Fibroblast of lung (primary cell): ENCODE measurements at places on chromosomes 4 and X.

DNA sequence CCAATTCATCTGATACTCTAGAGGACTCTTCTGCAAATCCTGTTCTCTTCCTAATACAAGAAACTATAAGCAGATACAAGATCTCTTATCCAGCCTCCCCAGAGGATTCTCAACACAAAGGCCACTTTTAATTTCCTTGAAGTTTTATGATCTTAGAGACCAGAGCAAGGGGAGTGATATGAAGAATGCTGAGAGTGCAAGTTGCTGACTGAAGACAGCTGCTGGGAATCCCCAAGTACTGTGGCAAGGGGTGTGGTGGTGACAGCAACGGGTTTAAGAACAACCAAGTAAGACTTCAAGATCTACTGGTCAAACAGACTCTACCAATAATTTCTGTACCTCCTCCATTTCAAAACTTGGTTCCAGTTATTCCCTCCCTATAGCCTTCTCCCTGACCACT, 7.0 kb downstream of the AMMECR1 start:
- no peaks in the 10 kb centered on the region for H3K36me3 ChIP-seq
- peaks cover 2% of the 10 kb centered on the region for H3K4me1 ChIP-seq
- no peak overlapping the region for H3K4me3 ChIP-seq
- no peak overlapping the region for H3K27ac ChIP-seq
- no peak for DNase-seq
- H3K27me3 ChIP-seq, result no peaks in the 10 kb centered on the region

GRCh38 chrX:47586043-47586787, 4.0 kb downstream of the TIMP1 start:
- no peaks in the 10 kb centered on the region for H3K27me3 ChIP-seq
- H3K36me3 ChIP-seq, result peaks cover 3% of the 10 kb centered on the region
- H3K27ac ChIP-seq, result no peak overlapping the region
- H3K4me3 ChIP-seq, result no peak overlapping the region
- H3K4me1 ChIP-seq, result no peaks in the 10 kb centered on the region
- no peak for DNase-seq

DNA sequence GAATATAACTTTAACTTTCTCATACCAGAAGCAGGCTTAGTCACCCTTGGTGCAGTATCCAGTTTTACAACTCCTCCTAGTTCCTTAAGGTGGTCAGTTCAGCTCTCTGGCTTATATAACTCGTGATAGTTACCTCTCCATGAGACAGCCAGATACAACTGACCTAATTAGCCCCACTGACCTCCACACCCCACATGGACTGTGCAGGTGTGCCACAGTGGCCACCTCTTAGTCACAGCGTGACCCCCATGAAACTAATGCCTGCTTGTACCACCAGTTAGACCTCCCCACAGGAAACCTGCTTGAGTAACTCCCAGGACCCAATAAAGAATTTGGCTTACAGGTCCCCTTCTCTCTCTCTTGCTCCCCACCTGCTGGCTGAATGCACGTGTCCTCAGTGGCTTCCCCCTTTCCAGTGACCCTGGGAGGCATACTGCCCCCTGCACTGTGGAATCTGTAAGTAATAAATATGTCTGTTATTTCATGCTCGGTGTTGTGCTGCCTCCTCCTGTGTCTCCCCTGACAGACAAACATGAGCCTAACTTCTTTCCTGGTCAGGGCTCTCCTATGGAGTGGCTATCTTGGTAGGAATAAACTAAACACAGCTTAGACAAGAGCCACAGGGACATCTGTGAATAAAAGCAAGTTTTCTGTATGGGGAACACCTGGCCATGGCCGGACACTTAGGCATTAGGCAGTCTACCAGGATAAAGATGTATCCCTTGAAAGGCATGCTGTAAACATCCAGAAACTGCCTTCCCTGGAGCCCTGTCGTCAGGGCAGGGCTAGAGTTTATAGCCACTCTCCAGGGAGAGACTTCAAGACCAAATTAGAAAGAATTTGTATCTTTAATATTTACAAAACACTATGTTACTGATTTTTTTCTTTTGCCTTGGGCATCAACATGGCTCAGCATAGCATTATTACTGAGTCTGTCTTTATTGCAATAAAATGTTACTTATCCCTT, 209.7 kb upstream of the BOD1L1 start:
- no peak for DNase-seq
- H3K4me1 ChIP-seq, result no peaks in the 10 kb centered on the region
- H3K36me3 ChIP-seq, result no peaks in the 10 kb centered on the region
- no peaks in the 10 kb centered on the region for H3K27me3 ChIP-seq

DNA sequence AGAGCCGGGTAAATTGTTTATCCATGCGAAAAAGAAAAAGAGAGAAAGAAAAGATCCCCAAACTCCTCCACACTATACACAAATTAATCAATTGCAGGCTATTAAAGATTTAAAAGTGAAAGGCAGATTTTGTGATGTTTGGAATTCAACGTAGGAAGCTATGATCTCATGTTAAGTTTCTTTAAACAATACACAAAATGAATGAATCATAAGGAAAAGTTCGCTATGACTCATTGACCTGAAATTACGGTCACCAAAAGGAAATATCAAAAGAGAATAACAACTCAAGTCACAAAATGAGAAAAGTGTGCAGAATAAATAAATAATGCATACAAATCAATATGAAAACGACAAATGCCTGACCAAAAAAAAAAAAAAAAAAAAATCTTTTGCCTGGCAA, 28.6 kb downstream of the CLNK start:
- DNase-seq, result peak; percentile 79
- H3K36me3 ChIP-seq, result no peaks in the 10 kb centered on the region
- H3K27me3 ChIP-seq, result no peaks in the 10 kb centered on the region
- peaks cover 4% of the 10 kb centered on the region for H3K4me1 ChIP-seq
- H3K27ac ChIP-seq, result no peak overlapping the region

- H3K4me3 ChIP-seq, result no peak overlapping the region
- no peaks in the 10 kb centered on the region for H3K4me1 ChIP-seq
- no peaks in the 10 kb centered on the region for H3K27me3 ChIP-seq
- H3K36me3 ChIP-seq, result no peaks in the 10 kb centered on the region
Observed at GRCh38 chr4:139587446-139587845, 31.4 kb upstream of the SETD7 start.

GRCh38 chr4:185470501-185471195, 885 bp downstream of the CCDC110 start:
- H3K4me3 ChIP-seq, result peak overlapping the region; percentile 74
- peaks cover 5% of the 10 kb centered on the region for H3K27me3 ChIP-seq
- peak; percentile 20 for DNase-seq
- no peak overlapping the region for H3K27ac ChIP-seq
- H3K4me1 ChIP-seq, result no peaks in the 10 kb centered on the region

DNA sequence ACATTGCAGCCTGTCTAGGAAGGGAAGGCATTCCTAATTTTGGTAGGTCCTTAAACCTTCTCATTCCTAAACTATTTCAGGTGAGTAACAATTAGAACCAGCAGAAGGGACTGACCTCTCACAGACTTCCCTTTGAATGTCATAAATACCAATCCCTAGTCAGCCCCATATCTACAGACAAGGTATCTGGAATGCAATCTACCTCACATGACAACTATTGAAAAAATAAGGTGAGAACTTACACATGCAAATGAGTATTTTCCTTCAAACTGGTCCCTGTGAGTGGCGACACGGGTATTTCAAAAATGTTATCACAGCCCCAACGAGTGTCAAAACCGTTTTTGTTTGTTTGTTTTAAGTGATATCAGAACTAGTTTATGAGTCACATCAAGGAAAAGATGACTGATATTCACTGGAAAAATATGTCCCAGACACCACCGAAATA, 102.4 kb upstream of the VCX2 start:
- no peak overlapping the region for H3K4me3 ChIP-seq
- no peaks in the 10 kb centered on the region for H3K36me3 ChIP-seq
- H3K27ac ChIP-seq, result no peak overlapping the region
- no peaks in the 10 kb centered on the region for H3K27me3 ChIP-seq
- no peak for DNase-seq

GRCh38 chr4:125725957-125726525, 411.3 kb downstream of the FAT4 start:
- peaks cover 7% of the 10 kb centered on the region for H3K4me1 ChIP-seq
- no peaks in the 10 kb centered on the region for H3K36me3 ChIP-seq
- DNase-seq, result no peak
- no peak overlapping the region for H3K4me3 ChIP-seq

GRCh38 chr4:41619161-41619560, 81.2 kb downstream of the LIMCH1 start:
- no peaks in the 10 kb centered on the region for H3K4me1 ChIP-seq
- H3K27me3 ChIP-seq, result no peaks in the 10 kb centered on the region
- DNase-seq, result no peak
- no peak overlapping the region for H3K27ac ChIP-seq
- no peak overlapping the region for H3K4me3 ChIP-seq

DNA sequence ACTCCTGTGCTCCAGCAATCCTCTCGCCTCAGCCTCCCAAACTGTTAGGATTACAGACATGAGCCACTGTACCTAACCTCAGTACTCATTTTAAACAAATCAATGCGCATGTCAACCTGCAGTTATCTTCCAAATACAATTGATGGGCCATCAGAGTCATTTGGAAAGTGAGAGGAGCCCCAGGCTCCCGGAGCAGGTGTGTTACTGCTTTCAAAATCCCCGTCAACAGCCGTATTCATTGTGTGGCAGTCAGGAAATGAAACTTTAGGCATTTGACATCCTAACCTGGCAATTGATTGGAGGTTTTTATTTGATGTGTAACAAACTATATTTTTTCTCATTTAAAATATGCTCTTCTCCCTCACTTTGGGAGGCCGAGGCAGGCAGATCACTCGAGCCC, 623.6 kb upstream of the TENM3 start:
- no peaks in the 10 kb centered on the region for H3K27me3 ChIP-seq
- H3K4me1 ChIP-seq, result no peaks in the 10 kb centered on the region
- no peak overlapping the region for H3K27ac ChIP-seq

DNA sequence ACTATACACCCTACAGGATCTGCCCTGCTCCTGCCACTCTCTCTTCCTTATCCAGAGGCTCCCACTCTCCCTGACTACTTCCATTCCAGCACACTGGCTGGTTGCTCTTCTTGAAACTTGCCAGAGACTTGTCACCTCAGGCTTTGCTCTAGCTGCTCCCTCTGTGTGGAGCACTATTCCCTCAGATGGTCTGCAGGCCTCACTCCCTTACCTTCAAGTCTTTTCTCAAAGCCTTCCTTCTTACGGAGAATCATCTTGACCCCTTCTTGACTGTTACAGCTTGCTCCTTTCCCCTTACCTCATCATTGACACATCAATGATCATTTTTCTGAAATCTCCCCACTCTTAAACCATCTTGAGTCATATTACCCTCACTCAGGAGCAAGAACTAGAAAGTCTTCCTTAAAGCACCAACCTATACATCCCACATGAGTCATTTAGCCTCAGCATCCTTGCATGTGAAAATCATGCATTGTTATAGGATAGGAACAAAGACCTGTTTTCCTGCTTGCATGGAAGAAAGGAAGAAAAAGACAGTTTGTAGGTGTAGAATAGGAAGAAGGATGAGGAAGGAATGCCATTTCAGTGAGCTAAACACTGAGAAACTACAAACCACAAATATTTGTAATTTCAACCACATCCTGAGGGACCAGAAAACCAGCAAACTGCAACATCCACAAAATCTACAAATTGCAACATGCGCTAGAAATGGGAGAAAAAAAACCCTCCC, 55.7 kb downstream of the ANTXR2 start:
- peak; percentile 95 for DNase-seq
- peak overlapping the region; percentile 71 for H3K27ac ChIP-seq
- no peak overlapping the region for H3K4me3 ChIP-seq
- peaks cover 14% of the 10 kb centered on the region for H3K4me1 ChIP-seq
